Progenitor cell of endocrine pancreas (in vitro differentiated cells): ENCODE measurements at places on chromosomes 4 and X. TPM values are rescaled to one million over a fixed set of nuclear protein-coding genes. Genes with fewer than 3 reads are reported as not detected.

ACSL4 gene
- total RNA-seq, result 44.9 and 46.7 TPM in 2 replicates

BMX gene
- not detected in 2 replicates for total RNA-seq

STBD1 gene
- total RNA-seq, result 1.9 TPM in 2 replicates

SPANXA2 gene
- total RNA-seq, result not detected in 2 replicates

DCHS2 gene
- 0.43 and 0.64 TPM in 2 replicates for total RNA-seq

FAM9A gene
- not detected in 2 replicates for total RNA-seq

CXCL3 gene
- total RNA-seq, result 1.7 and 1.8 TPM in 2 replicates

SYTL4 gene
- total RNA-seq, result 1.8 and 2.9 TPM in 2 replicates

HTR2C gene
- 0.07 and 0.09 TPM in 2 replicates for total RNA-seq

FGD1 gene
- total RNA-seq, result 23.6 and 24.7 TPM in 2 replicates

GPR34 gene
- not detected in 2 replicates for total RNA-seq

RAB41 gene
- total RNA-seq, result not detected in 2 replicates

MAGEA9 gene
- not detected in 2 replicates for total RNA-seq

- peak; percentile 38 for DNase-seq
- peaks cover 1% of the 10 kb centered on the region for H3K4me1 ChIP-seq
- no peak overlapping the region for H3K4me3 ChIP-seq
- peaks cover 4% of the 10 kb centered on the region for H3K36me3 ChIP-seq
These were observed 4.4 kb upstream of the CXorf38 start for GRCh38 chrX:40651620-40652223.

- H3K36me3 ChIP-seq, result peaks cover 67% of the 10 kb centered on the region
- H3K27ac ChIP-seq, result no peak overlapping the region
- H3K4me1 ChIP-seq, result peaks cover 17% of the 10 kb centered on the region
- DNase-seq, result no peak
- H3K27me3 ChIP-seq, result no peaks in the 10 kb centered on the region
- H3K4me3 ChIP-seq, result no peak overlapping the region
These were observed 60.1 kb upstream of the S100G start for GRCh38 chrX:16589826-16590225.

GRCh38 chr4:77629885-77630284, 24.3 kb downstream of the CXCL13 start:
- H3K4me1 ChIP-seq, result no peaks in the 10 kb centered on the region
- H3K36me3 ChIP-seq, result no peaks in the 10 kb centered on the region
- no peak for DNase-seq
- H3K27me3 ChIP-seq, result no peaks in the 10 kb centered on the region
- H3K4me3 ChIP-seq, result no peak overlapping the region
- no peak overlapping the region for H3K27ac ChIP-seq

GRCh38 chr4:111126340-111126739, 503.5 kb upstream of the PITX2 start:
- H3K36me3 ChIP-seq, result no peaks in the 10 kb centered on the region
- no peak for DNase-seq
- no peak overlapping the region for H3K27ac ChIP-seq
- peaks cover 3% of the 10 kb centered on the region for H3K27me3 ChIP-seq
- peaks cover 3% of the 10 kb centered on the region for H3K4me1 ChIP-seq

- H3K27ac ChIP-seq, result no peak overlapping the region
- DNase-seq, result no peak
- peaks cover 14% of the 10 kb centered on the region for H3K36me3 ChIP-seq
- peaks cover 4% of the 10 kb centered on the region for H3K4me1 ChIP-seq
- no peaks in the 10 kb centered on the region for H3K27me3 ChIP-seq
These were observed 8.1 kb downstream of the COQ2 start for GRCh38 chr4:83276299-83277040.

GRCh38 chrX:15605226-15605625, 4.5 kb upstream of the ACE2 start:
- H3K4me1 ChIP-seq, result peaks cover 26% of the 10 kb centered on the region
- DNase-seq, result no peak
- no peaks in the 10 kb centered on the region for H3K36me3 ChIP-seq
- H3K27me3 ChIP-seq, result no peaks in the 10 kb centered on the region
- no peak overlapping the region for H3K27ac ChIP-seq

GRCh38 chrX:5632061-5632614, 596.5 kb downstream of the NLGN4X start:
- H3K4me3 ChIP-seq, result no peak overlapping the region
- no peaks in the 10 kb centered on the region for H3K4me1 ChIP-seq
- H3K27ac ChIP-seq, result no peak overlapping the region

- H3K4me1 ChIP-seq, result peaks cover 20% of the 10 kb centered on the region
- peak overlapping the region; percentile 97 for H3K4me3 ChIP-seq
- peak overlapping the region; percentile 100 for H3K27ac ChIP-seq
- H3K36me3 ChIP-seq, result peaks cover 2% of the 10 kb centered on the region
These were observed 776 bp downstream of the CEP44 start for GRCh38 chr4:174284487-174284886.

DNA sequence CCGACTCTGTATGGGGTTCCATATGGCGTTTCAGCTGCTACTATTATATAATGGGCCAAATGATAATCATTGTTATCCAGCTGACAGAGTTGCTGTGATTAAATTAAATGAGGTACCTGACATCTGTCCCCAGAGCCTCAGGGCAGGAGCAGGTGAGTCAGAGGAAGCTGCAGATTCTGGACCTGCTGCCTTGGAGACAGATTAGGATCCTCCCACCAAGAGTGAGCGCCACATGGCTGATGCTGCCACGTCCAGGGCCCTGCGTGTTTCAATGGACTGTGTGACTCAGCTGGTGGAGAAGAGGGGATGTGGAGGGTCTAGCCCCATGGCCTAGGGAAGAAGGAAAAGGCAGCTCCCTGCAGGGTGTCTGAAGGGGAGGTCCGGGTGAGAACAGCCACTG, 28.3 kb upstream of the UXT start:
- no peaks in the 10 kb centered on the region for H3K4me1 ChIP-seq
- no peak for DNase-seq
- peaks cover 3% of the 10 kb centered on the region for H3K27me3 ChIP-seq
- H3K27ac ChIP-seq, result no peak overlapping the region

DNA sequence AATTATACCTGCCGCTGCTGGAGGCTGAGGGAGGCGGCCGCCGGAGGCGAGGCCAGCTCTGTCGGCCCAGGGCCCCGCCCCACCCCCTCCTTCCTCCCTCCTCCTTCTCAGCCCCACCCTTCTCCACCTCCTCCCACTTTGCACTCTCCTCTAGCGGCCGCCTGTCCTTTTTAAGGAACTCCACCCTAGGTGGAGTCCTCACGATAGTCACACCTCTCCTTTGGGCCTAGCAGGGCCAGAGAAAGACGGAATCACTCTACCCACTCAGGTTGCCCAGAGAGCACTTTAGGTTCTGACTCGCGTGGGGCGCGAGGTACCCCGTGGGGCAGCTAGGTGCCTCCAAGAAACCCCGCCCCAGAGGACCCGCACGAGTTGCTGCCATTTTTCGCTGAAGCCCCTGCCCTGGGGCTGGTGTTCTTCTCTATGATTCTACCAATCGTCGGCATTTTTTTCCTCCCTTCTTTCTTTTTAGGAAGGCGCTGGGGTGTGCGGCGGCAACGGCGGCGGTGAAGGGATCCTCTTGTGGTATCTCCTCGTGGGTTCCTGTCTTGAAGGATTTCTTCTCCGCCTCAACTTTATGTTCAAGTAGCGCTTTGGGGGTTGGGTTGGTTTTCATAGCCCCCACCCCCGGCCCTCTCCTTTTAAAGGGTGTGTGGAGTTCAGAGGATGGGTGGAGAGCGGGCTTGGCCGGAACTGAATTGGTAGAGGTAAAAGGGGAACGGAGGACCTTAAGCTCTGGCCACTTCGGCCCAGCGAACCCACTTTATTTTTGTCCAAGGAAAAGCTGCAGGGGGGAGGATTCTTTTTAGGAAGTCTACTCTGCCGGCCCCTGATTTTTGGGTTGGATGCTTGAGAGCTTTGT, at the start of gene KLF8:
Gene KLF8 (plus strand): TSS at position 136 of the 862 bp plus-strand sequence. CDS start 979 bp downstream, outside the sequence.
- no peaks in the 10 kb centered on the region for H3K36me3 ChIP-seq
- no peak for DNase-seq
- H3K4me1 ChIP-seq, result peaks cover 1% of the 10 kb centered on the region
- peaks cover 29% of the 10 kb centered on the region for H3K27me3 ChIP-seq
- no peak within 1 kb of the TSS for H3K27ac ChIP-seq
- peak within 1 kb of the TSS; percentile 61 for H3K4me3 ChIP-seq

- H3K4me1 ChIP-seq, result peaks cover 16% of the 10 kb centered on the region
- no peaks in the 10 kb centered on the region for H3K27me3 ChIP-seq
- H3K36me3 ChIP-seq, result peaks cover 6% of the 10 kb centered on the region
- no peak overlapping the region for H3K4me3 ChIP-seq
These were observed 75.1 kb downstream of the GAB1 start for GRCh38 chr4:143411527-143412419.

GRCh38 chrX:101906136-101906796, 25.6 kb downstream of the ZMAT1 start:
- DNase-seq, result no peak
- H3K4me1 ChIP-seq, result no peaks in the 10 kb centered on the region
- H3K36me3 ChIP-seq, result no peaks in the 10 kb centered on the region
- H3K27me3 ChIP-seq, result no peaks in the 10 kb centered on the region

DNA sequence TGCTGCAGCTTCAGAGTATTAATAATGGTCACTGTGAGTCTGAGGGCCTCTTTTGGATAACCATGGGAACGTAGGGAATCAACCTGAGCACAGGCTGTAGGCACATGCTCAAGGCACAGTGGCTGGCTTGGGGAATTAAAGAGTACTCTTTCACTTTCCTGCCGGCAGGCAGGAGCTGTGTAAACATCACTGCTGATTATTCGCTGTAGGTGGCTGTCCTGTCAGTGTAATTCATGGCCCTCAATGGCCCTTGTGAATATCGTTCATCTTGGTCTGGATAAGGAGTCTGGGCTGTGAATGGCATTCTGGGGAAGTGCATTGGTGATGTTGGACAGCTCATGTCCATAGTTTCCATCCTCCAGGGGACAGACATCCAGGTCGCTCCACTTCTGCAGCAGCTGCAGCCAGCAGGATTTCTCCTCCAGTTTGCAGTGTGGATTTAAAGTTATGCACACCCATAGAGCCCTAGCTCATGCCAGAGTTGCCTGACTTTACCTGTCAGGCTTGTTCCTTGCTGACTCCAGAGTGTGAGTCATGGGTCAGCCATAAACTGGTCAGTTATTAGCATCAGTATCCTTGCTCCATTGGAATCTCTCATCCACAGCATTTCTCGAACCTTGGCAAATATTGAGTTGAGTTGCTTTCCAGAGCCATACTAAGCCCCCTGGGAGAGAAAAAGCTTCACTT, 43.0 kb downstream of the C4orf33 start:
- peaks cover 13% of the 10 kb centered on the region for H3K27me3 ChIP-seq
- H3K4me1 ChIP-seq, result peaks cover 22% of the 10 kb centered on the region
- H3K4me3 ChIP-seq, result peak overlapping the region; percentile 44
- DNase-seq, result no peak
- no peaks in the 10 kb centered on the region for H3K36me3 ChIP-seq

DNA sequence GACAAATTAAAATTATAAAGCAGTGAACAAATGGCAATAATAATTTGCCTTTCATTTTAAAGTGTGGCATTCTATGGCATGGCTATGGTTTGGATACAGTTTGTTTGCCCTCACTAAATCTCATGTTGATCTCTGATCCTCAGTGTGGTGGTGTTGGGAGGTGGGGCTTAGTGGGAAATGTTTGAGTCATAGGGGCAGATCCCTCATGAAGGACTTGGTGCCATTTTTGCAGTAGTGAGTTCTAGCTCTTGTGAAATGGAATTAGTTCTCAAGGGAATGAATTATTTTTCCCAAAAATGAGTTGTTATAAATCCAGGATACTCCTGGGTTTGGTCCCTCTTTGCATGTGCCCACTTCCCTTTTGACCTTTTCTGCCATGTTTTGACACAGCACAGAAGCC, 181.4 kb downstream of the AMELX start:
- DNase-seq, result no peak
- H3K36me3 ChIP-seq, result no peaks in the 10 kb centered on the region
- H3K27ac ChIP-seq, result no peak overlapping the region
- H3K4me1 ChIP-seq, result no peaks in the 10 kb centered on the region
- H3K27me3 ChIP-seq, result no peaks in the 10 kb centered on the region

DNA sequence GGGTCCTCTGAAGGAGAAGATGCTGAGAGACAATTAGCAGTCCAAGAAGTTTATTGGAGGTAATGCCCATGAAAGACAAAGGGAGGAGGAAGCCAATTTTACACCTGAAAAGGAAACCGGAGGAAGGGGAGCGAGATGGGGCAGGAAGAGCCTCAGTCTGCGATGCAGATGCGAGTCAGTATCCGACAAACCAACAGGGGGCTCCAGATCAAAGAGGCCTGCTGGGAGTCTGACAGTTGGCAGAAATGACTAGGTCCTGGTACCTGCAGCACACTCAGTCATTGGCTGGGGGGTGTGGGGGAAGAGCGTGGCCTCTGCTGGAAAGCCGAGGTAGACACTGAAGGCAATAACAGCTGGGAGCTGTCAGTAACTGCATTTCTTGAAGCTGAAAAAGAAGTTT, 231.1 kb upstream of the CENPE start:
- no peak for DNase-seq
- H3K27ac ChIP-seq, result no peak overlapping the region
- peaks cover 3% of the 10 kb centered on the region for H3K4me1 ChIP-seq
- H3K27me3 ChIP-seq, result no peaks in the 10 kb centered on the region
- no peaks in the 10 kb centered on the region for H3K36me3 ChIP-seq

DNA sequence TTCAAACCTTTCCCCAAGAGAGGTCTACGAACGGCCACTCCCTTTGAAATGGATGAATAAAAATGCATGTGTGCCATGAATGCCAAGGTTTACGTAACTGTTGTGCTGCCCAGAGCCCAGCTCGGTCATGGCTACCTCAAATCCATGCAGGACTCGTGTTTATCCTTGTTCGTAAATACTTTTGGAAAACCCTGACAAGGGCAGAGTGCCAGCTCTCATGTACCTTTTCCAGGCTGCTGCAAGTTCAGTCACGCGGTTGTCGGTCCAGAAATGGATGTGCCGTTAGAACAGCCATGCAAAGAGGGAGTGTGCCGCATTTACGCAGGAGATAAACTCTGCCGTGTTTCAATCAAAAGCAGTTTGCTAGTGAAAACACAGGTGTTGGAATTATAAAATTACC, 123.4 kb downstream of the AMELX start:
- H3K27me3 ChIP-seq, result no peaks in the 10 kb centered on the region
- H3K27ac ChIP-seq, result no peak overlapping the region
- DNase-seq, result no peak
- H3K4me1 ChIP-seq, result no peaks in the 10 kb centered on the region
- H3K36me3 ChIP-seq, result no peaks in the 10 kb centered on the region

GRCh38 chr4:81512001-81512756, 40.5 kb upstream of the RASGEF1B start:
- H3K27ac ChIP-seq, result no peak overlapping the region
- no peak for DNase-seq
- no peak overlapping the region for H3K4me3 ChIP-seq
- H3K27me3 ChIP-seq, result no peaks in the 10 kb centered on the region
- no peaks in the 10 kb centered on the region for H3K36me3 ChIP-seq
- no peaks in the 10 kb centered on the region for H3K4me1 ChIP-seq
